ENCODE measurements at places on chromosomes 5 and 9.

DNA sequence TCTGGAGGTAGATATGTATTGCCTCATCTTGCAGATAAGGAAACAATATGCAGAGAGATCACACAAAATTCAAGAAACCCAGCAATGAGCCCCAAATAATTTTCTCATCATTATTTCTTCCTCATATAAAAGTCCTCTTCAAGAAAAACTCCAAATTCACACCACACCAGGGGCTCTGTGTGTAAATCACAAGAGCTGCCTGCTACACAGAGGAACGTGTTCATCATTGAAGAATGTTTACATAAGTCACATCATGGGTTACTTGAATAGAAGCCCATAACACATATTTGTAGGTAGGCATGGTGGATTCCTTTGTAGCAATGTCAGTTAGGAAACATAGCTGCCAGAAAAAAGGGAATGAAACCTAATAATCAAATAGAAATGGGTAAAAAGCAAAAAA, 308.1 kb upstream of the TLE4 start:
- DNase-seq = peak; percentile 40

DNA sequence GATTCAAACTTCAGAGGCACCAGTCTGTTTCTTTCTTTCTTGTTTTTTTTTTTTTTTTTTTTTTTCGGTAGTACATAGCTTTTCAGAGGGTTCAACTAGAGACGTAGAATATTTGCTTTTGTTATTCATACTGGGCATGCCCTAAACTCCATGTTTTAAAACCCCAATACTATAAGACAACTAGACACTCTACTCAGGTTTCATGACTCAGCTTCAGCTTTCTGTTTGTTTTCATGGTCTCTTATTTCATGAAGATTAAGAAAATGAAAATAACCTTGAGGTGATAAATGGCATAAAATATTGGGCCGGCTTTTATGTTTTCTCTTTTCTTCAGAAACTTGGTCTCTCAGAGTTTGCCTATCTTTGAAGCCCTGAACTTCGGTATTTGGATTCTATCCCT, 2126.3 kb upstream of the ACO1 start:
- DNase-seq = no peak

DNA sequence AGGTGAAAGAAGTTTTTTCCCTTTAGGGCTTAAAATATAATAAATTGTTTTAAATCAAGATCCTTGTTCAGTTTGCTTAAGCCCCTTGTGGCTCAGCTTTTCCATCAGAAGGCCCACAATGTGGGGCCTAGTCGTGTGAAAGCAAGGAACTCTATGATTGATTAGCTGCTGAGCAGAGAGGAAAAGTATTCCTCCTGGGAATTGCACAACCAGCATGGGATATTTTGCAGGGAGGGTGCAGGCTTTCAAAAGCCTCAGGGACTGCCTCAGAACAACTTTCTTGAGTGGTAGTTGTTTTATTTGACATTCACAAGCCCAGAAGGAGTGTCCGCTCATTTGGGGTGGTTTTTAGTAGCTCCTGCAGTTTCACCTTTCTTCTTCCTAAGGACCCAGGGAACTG, 19.8 kb downstream of the TTC23L start:
- no peak for DNase-seq

DNA sequence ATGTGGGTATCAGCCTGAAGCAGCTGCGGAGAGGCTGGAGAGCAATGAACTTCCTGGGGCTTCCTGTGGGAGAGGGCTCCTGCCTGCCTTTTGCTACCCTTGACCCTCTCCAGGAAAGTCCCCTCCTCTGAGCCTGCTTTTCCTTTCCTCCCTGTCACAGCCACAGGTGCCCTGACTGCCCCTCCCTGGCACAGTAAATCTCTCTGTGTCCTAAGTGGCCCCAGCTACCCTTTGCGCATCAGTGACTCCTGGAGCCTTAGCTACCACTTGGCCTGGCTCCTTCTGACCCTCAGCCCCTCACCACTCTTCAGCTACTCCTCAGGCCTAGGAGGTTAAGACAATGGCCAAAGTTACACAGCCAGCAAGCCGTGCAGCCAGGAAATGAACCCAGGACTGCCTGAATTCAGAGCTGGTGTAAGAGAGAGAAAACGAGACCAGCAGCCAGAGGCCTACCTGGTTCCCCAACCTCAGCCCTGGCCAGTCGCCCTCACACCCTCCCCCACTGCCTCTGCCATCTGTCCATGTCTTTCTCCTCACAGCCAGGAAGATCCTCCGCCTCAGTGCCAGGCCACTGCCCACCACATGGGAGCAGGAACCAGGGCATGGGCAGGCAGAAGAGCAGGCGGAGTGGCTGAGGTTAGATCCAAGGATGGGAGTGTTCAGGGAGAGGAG, 18.6 kb downstream of the CNTFR start:
- no peak for DNase-seq

DNA sequence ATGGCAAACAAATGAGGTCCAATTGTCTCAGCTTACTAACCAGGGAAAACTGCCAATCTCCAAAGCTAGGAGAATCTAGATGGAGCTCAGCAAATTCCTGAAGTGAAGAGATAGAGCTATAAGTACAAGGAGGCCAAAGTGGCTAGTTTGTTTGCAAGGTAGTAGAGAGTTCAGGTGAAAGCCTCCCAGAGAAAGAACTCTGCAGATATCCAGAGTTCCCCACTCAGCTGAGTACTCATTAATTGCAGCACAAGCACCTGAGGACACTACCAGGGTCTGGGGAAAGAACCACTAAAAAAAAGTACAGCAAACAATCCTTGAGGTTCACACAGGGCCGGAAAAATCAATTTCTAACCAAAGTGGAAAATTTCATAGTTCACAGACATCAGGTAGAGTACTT, 250.9 kb downstream of the TMEM232 start:
- DNase-seq = no peak

DNA sequence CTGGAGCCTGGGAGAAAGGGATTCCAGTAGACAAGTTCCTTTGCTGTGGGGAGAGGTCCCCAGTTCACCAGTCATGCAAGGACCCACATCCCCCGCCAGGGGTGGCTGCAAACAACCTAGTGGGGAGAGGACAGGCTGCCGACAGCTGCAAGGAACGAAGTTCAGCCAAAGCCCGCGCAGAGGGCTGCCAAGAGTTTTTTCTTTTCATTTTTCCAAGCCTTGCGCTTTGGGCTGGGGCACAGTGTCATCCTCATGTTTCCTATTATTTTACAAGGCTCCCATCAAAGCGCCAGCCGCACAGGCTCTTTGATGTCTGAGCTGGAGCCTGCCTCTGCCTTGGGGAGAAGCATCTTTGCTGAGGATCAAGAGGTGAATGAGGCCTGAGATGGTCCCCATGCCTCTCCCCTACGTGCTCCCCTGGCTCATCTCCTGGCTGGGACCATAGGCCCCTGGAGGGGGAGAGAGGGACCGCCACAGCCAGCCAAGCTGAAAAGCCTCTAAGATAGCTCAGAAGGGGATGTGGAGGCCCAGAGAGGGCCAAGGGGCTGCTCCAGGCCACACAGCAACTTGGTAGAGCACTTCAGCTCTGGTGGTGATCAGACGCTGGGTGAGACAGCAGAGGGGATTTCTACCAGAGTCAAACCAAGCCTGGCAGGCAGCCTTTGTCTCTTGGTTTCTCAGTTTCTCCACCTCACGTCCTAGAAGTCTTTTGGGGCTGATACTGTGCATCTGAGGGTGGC, 50.4 kb upstream of the SYNPO start:
- DNase-seq = no peak

DNA sequence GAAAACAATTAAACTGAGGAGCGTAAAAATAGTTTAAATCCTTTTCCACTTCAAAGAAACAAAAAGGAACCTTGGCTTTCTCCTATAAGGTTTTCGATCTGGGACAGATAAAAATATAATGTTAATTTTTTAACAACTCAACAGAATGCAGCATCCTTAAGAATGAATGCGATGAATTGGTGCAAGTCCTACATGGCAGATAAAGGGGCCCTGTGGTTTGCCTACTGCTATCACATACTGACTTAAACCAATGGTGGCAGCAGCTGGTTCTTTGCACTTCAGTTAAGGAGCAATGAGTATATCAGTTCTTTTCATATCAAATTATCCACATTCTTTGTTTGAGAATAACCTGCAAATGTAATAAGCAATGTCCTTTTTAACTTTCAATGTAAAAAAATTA, 12.4 kb upstream of the TYRP1 start:
- DNase-seq = no peak

DNA sequence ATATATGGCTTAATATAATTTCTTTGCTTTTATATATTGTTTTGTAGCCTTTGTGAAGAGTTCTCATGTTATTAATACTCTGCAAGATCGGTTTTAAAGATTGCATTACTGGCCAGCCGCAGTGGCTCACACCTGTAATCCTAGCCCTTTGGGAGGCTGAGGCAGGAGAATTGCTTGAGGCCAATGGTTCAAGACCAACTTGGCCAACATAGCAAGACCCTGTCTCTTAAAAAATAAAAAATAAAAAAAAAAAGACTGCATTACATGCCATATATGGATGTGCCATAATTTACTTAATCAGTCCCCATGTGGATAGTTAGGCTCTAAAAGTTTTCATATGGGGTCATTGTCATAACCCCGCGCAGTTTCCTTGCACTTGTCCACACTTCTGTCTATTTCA, 31.0 kb upstream of the TNFAIP8 start:
- DNase-seq = no peak

DNA sequence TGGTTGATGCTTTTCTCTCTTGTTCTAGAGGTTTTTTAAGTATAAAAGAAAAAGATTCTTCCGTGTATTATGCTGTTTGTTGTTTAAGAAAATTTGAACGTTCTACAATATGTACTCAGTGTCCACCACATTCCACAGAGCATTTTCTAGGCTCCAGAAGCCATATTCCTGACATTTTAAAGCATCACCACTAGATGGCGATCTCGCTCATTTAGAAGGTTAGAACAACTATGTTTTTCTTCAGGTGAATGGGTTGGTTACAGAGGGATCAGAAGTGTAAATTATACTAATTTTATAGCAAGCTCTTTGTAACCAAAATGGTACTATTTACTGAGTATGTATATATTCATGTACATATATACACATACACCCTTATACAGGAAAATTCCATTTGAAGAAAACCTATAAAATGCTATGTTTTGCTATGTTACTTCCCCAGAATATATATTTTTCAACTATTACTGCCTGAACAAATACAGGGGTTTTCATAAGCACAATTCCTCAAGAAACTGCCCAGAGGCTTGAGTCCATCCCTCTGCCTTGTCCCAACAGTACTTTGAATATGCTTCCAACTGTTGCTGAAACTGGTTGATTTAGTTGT, 284.3 kb downstream of the CCDC171 start:
- peak; percentile 64 for DNase-seq

- DNase-seq = peak; percentile 96
These were observed 8.8 kb upstream of the TRAF1 start for GRCh38 chr9:120935383-120935857.

- no peak for DNase-seq
These were observed 211.2 kb downstream of the DAB2IP start for GRCh38 chr9:121862371-121863332.

DNA sequence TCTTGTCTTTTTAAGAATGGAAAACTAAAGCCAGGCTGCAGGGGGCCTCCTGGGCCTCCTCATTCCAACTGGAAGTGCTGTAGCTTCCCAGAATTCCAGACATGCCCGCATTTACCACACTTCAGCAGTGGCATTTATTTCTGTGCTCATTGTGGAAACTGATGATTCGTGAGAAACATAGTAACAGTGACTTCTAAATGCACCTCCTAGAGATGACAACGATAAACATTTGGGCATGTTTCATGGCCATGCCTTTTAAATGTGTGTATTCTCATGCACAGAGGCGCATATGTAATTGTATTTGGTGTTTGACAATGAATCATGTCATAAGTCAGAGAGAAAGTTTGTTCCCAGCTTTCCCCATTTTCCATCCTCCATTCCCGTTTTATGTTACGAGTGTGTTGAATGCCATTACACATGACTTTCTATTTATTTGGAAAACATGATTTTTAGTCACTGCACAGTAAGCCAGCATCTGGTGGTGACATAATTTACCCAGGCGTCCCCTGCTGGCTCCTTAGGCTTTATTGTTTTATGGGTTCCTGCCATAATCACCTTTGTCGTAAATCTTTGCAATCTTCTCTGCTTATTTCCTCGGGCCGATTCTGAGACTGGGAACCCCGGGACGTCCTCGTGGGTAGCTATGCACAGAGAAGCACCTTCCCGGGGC, 68.8 kb upstream of the FCN2 start:
- peak; percentile 1 for DNase-seq

DNA sequence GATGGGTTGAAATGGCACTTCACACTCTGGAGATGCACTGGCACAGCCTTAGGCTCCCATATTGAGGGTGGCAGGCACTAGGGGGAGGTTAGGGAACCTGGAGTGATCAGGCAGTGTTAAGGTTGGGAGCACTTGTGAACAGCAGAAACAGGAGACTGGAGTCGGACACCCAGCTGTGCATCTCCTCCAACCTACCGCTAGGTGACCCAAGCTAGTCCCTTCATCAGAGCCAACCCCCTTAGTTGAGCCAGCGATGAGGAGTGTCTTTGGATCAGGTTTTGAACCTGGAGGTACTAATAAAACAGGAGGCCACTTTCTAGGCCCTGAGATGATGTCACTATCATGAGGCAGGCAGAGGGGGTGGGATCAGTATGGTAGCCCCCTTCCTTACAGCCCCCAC, 1.7 kb downstream of the ACTL7B start:
- no peak for DNase-seq

- DNase-seq = no peak
These were observed 101.8 kb downstream of the PCSK1 start for GRCh38 chr5:96331210-96331609.

GRCh38 chr9:115517335-115518075, 399.5 kb upstream of the TNC start:
- DNase-seq = no peak

GRCh38 chr9:107630156-107630555, 140.6 kb upstream of the KLF4 start:
- no peak for DNase-seq

- peak; percentile 62 for DNase-seq
These were observed 5.3 kb upstream of the TJP2 start for GRCh38 chr9:69168709-69169217.

DNA sequence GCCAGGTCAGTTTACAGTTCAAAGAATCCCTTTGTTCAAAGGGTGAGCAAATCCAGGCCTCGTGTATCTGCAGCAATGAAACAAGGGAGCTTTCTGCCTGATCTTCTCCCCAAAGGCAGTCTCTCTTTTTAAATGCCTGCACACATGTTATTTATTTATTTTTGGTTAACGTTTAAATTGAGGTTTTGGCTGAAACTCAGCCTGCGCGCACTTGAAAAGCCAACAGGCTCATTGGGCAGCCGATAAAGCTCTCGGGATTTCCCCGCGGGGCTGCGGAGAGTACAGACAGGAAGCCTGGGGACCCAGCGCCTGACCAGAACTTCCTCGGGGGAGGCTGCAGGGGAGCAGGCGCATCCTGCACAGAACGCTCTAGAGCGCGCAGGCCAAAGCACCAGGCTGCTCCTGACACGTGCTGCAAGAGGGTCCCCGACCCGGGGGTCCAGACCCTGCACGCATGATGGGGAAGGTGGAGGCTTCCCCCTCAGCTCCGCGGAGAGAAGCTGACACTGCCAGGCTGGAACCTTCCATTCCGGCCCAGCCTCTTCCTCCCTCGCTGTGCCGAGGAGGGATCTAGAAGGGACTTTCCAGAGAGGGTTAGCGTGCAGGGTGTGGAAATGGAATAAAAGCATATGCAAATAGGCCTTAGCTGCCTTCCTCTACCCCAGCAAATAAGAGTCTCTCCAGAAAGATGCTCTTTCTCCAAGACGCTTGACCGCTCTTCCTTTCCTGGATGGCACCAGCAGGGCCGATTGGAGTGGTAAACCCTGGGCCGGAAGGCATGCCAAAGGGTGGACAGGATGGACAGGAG, 46.1 kb downstream of the PTTG1 start:
- DNase-seq = peak; percentile 99
